AG09309 (cell line): ENCODE measurements at places on chromosomes 7 and 10.

DNA sequence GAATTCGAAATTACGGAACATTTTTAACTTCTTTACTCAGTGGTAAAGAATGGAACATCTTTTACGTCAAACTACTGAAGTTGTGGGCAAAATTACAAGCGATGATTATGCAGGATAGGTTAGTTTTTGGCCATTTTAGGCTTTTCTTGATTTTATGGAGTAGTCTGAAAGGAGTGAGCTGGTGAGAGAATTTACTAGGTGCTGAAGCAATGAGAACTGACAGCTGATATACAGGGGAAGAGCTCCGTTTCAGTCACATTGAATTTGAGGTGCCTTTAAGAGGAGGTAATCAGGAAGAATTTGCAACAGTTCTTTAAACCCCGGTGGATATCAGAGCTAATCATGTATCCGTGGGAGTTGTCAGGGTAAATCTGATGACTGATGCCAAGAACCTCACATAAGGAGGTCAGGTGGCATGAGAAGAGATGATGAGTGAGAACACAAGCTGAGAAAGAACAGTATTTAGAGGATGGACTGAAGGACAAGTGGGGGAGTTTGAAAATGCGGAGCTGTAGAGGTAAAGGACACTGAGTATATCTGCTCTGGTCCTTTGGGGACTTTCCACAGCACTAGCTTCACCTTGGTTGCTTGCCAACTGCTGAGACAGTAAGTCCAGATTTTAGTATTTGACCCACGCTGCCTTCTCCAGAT lies 104.3 kb downstream of the AHR start:
- DNase-seq, result no peak

DNA sequence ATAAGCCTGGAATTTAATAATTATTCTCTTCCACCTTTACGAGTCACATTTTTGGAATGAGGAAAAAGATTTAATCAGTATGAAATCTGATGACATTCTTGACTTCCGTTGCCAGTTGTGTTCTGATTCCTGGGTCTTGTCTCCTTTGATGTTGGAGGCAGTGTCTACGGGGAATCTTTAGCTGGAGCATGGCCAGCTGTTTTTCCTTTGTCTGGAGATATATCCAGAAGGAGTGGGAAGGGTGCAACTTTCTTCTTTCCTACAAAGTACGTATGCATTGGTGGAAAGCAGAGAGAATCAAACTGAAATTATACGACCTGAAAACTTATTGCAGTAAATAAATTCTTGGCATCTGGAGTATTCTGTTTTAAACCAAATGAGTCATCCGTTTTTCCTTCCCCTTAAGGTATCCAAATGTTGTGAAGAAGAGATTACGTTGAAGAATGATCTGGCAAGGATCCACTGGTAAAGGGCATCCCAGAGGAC lies 6.9 kb upstream of the GNG11 start:
- no peak for DNase-seq

DNA sequence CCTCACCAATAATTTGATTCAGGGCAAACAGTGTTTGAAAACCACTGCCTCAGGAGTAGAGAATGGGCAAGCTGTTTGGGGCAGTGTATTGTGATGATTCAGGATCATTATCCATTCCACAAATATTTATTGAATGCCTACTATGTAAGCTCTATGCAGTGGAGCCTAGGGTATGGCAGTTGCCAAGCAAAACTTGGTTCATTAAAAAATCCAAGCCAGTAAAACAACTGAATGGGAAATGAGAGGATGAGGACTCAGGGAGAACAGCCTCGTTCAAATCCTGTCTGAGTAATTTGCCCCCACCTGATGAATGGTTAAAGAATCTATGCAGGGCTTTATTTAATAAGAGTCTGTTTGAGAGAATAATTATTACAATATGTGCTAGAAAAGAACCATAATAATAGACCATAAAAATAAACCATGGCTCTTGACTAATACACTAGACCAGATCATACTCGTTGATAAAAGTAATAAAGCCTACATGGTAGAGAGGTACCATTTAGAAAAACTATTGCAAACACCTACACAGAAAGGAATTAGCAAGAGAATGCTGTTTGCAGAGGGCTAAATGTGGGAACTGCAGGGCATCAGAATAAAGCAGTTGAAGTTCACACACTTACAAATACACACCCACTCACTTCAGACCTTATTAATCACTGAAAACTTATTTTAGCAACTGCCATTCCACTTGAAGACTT lies 71.7 kb downstream of the CREB5 start:
- peak; percentile 85 for DNase-seq

- peak; percentile 60 for DNase-seq
Measured at GRCh38 chr7:39650676-39651075, 27.3 kb downstream of the RALA start.

DNA sequence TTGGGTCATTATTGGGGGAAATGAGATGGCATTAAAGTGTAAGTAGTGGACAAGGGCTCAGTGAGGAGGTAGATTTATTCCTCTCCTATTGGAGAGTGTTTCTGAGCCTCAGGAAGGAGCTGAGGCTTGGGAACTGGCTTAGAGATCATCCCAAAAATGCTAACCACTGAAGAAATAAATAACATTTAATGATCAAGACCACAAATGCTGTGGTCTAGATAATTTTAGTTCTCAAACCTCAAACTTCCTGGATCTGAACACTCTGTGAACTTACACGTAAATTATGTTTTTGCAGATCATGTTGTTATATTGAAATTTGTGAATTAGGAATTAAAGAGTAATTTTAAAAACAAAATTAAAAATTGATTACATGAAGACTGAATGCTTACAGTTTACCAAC lies 27.3 kb downstream of the MDFIC start:
- no peak for DNase-seq

- no peak for DNase-seq
Measured at GRCh38 chr7:93592588-93593266, 18.2 kb upstream of the CALCR start.

DNA sequence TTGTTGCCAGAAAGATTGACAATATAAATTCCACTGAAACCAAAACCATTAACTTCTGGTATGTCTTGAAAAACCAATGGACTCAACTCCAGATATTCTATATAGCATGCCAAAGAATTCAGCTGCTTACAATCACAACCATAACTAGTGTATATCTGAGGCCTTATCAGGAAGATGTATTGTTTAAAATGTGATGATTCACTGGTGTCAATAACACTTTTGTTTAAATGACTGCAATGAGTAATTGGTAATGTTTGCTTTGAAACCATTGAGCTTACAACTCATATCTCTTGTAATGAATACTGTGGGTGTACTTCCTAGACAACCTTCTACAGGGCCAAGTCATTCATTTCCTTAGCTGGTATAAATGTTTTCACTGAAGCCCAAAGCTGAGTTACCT lies 727.9 kb upstream of the KCND2 start:
- DNase-seq, result no peak

DNA sequence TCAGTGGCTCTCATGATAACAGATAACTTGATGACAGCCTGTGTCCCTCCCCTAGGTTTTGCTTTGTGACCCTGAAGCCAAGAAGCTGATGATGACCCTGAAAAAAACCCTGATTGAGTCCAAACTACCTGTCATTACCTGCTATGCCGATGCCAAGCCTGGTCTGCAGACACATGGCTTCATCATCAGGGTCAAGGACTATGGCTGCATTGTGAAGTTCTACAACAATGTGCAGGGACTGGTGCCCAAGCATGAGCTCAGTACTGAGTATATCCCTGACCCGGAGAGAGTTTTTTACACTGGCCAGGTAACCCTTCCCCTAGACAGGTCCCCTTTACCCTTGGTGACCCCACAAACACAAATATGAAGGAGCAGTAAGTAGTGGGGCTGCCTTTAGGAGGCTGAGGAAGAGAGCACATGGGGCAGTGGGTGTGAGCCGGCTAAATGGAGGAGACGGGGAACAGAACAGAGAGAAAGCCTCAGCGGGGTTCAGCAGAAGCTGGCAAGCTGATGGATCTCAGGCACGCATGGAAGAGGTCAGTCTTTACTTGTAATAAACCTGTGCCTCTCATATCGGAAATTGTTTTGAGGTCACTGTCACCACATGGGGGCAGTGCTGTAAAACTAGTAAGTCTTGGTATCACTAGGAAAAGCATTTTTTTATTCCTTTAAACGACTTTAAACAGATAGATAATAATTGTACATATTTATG lies 20.2 kb downstream of the PDCD11 start:
- DNase-seq, result peak; percentile 38

- no peak for DNase-seq
Measured at GRCh38 chr7:70237831-70238575, 639.7 kb downstream of the AUTS2 start.

GRCh38 chr10:129869596-129870473 lies 94.2 kb downstream of the EBF3 start:
- no peak for DNase-seq

DNA sequence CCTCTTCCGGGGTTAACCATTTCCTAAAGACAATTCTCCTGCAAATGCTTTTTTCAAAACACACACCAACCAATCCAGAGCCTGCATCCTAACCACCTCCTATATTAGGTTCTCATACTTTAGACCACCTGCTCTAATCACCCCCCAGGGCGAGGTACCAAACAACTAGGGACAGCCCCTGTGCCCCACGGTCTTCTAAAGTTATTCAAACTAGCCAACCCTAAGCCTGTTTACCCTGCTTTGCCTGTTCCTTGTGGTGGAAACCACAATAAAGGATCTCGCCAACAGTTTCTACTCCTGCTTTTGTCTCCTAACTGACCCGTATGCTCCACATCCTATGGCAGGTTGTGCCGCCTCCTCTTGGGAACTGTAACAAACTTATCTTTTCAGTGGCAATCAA lies 21.1 kb downstream of the SP4 start:
- DNase-seq, result no peak

- no peak for DNase-seq
Measured at GRCh38 chr7:98674881-98675280, 57.8 kb downstream of the NPTX2 start.

DNA sequence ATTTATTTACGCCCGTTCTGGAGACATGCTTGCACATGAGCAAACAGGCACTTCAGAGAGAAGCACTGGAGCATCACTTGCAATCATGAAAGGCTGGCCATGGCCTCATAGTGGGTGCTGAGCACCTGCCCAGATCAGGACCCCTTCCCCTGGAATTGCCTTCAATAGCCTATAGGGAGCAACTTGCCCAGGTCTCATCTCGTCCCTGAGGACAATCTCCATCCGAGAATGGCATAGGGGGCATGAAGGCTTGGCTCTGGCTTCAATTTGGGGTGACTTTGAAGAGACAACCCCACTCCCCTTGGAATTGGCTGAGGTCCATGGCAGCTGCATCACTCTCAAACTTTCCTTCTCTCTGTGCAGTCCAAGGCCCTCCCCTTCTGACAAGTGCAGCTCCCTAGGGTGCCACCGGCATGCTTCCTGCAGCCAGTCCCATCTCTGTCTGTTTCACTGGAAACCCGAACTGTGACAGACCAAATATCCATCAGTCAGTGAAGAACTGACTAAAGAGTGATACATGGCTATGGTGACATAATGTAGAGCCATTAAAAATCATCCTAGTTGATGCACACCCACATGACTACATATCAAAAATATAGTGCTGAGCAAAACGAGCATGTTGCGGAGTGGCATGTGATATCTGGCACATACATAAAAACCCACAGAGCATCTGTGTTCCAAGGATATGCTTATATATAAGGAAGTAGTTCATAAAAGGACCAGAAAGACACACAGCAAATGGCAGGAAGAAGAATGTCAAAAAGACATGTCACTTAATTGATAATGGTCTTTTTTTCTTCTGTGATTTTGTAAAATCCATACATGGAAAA lies 12.4 kb downstream of the GDF2 start:
- DNase-seq, result no peak

- DNase-seq, result no peak
Measured at GRCh38 chr7:34165927-34166550, 260.7 kb downstream of the BMPER start.

- no peak for DNase-seq
Measured at GRCh38 chr10:16271571-16271970, 165.2 kb upstream of the PTER start.

DNA sequence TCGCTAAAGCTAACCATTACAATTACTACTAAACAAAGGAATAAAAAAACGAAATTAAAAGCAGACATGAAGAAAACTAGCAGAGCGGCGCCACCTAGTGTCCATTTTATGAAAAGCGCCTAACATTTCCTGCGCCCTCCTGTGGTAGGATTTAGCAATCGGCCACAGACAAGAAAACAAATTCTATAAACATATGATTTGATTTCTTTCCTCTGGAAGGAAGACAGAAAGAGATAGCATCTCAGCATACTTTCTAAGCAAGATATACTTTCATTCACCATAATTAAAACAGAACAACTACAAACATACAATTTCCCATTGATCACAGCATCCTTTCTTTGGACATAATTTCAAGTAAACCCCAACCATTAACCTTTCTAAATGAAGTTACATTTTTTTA lies 337.7 kb upstream of the NPVF start:
- peak; percentile 29 for DNase-seq

DNA sequence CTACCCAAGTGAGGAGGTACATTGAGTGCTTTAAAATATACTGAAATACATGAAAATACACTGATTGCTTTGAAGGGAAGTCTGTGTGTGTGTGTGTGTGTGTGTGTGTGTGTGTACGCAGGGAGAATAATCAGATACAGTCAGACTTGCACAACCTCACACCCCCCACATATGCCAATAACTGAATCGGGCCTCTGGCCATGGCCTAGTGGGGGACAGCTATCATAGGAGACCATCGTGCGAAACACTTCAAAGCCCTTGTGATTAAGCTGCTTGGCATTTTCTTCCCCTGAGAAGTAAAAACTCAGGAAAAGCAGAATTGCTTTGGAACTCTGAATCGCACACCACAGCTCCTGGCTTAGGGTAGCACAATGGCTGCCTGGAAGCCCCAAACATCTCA lies 135.1 kb downstream of the C10orf105 start:
- peak; percentile 39 for DNase-seq

DNA sequence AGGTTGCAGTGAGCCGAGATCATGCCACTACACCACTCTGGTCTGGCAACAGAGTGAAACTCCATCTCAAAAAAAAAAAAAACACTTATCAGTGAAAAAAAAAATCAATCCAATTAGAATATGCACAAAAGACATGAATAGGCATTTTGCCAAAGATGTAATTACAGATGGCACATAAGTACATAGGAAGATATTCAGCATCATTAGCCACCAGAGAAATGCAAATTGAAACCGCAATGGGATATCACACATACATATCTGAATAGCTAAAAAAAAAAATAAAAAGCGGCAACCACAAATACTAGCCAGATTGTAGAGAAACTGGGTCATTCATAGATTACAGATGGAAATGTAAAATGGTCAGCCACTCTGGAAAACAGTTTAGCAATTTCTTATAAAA lies 1310.8 kb downstream of the XPNPEP1 start:
- DNase-seq, result no peak

- no peak for DNase-seq
Measured at GRCh38 chr10:122561212-122561611, 658 bp downstream of the DMBT1 start.

GRCh38 chr7:82098414-82098813 lies 328.6 kb upstream of the HGF start:
- no peak for DNase-seq

- no peak for DNase-seq
Measured at GRCh38 chr7:92827464-92828120, 8.8 kb downstream of the CDK6 start.

- no peak for DNase-seq
Measured at GRCh38 chr7:66233638-66234037, 28.5 kb downstream of the TPST1 start.
